NCI-H1105 treated with DMSO at 0.1 percent for 48 hours (cell line): ENCODE measurements at places on chromosomes 3 and 15.

- no peak for DNase-seq
Observed at GRCh38 chr3:124147946-124148345, 156.0 kb upstream of the ROPN1 start.

DNA sequence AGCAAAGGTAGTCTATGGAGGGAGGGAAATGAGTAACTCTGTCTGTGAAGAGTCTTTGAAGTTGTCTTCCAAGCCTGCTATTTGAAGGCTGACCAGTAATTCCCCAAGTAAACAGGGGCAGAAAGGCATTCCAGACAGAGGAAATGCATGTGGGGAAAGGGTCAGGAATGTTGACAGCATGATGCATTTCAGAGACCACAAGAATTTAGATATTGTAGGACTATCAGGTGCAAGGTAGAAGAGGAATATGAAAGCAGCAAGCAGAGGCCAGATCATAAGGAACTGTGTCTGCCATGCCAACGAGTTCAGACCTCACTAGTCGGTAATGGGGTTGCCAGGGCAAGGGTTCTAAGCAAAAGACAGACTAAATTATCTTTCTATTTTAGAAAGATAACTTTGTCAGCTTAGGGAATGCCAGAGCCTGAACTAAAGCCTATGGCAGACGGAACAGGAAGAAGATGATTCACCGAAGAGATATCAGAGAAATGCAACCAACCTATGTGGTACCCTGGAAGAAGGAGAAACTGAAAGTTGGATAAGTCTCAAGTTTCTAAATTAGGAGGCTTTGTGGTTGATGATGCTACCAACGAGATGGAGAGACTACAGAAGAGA lies 327.0 kb upstream of the RORA start:
- no peak for DNase-seq

DNA sequence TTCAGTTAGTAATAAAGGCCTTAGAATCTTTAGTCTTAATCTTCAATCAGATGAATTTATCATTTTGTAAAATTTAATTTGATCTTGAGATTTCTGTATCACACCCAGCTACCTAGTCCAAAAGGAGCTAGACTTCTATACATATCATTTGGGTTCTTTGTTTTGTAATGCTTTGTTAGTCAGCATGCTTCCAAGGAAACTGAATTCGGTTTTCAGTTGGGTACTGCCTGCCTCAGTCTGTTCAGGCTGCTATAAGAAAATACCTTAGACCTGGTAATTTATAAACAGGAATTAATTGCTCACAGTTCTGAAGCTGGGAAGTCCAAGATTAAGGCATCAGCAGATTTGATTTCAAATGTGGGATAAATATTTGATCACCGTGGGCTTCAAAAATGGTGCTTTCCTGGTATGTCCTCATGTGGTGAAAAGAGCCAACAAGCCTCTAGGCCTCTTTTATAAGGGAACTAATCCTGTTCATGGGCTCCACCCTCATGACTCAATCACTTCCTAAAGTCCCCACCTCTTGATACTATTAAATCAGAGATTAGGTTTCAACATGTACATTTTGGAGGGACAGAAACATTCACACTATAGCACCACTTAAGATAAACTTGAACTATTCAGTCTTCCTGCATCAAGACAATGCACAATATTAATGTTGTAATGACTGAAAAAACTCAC lies 800.7 kb downstream of the NAALADL2 start:
- DNase-seq: no peak

- DNase-seq: no peak
Observed at GRCh38 chr15:48657950-48658591, 12.6 kb upstream of the FBN1 start.

DNA sequence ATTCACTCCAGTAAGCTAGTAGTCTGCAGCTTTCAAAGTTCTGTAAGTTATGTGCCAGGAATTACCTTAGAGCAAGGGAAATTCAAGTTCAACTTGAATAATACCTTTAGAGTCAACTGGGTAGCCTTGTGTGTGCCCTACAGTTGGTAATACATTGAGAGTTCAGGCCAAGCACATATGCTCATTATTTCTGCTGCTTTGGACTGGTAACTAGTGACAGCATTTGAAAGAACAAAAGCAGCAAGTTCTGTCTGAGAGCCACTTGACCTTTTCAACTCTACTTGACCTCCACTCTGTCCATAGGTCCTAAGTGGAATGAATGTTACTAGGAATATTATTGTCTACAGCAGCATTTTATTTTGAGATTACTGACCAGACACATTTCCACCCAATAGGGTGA lies 723.5 kb downstream of the NLGN1 start:
- no peak for DNase-seq

DNA sequence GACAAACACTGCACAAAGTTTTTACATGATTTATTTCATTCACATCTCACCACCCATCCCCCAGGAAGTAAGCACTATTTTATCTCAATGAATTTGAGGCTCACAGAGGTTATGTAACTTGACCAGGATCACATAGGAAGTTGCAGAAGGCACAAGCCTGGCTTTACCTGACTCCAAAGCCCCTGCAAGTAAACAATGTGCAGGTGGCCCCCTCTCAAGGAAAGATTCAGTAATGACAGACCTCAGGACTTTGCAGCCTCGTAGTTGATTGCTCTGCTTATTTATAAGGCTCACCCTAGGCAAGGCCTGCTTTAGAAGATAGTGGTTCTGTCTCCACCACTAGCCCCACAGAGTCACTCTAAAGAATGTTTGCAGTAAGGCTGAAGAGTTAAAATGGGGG lies 79.8 kb upstream of the MDFIC2 start:
- DNase-seq: no peak

- DNase-seq: no peak
Observed at GRCh38 chr3:147371771-147372340, 34.5 kb downstream of the ZIC4 start.

GRCh38 chr15:68313501-68314410 lies 36.2 kb downstream of the FEM1B start:
- no peak for DNase-seq

GRCh38 chr15:64017591-64018163 lies 28.6 kb downstream of the DAPK2 start:
- DNase-seq: no peak

- no peak for DNase-seq
Observed at GRCh38 chr3:15456321-15456720, 28.9 kb downstream of the EAF1 start.

- no peak for DNase-seq
Observed at GRCh38 chr15:80554560-80554959, 140.6 kb upstream of the ABHD17C start.

- DNase-seq: no peak
Observed at GRCh38 chr3:11001658-11002021, 9.1 kb downstream of the SLC6A1 start.

GRCh38 chr3:168981396-168981795 lies 682.1 kb downstream of the MECOM start:
- no peak for DNase-seq

DNA sequence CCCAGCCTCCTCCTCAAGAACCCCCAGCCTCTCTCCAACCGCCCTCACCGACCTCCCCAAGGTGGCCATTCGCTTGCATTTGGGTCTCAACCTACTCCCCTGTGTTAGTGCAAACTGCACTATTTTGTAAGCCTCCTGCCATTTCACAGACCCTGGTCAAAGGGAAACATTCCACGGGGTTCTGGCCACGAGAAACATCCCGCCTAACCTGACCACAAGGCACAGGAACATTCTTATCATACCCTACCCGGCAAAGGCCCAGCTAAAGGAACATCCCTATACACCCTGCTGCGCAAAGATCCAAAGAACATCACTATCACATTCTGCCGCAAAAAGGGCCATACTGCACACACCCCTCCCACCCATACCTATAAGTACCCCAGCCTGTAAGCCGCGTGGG lies 22.9 kb downstream of the RPSA start:
- DNase-seq: no peak

- DNase-seq: no peak
Observed at GRCh38 chr3:152051501-152052404, 178.3 kb downstream of the SUCNR1 start.

DNA sequence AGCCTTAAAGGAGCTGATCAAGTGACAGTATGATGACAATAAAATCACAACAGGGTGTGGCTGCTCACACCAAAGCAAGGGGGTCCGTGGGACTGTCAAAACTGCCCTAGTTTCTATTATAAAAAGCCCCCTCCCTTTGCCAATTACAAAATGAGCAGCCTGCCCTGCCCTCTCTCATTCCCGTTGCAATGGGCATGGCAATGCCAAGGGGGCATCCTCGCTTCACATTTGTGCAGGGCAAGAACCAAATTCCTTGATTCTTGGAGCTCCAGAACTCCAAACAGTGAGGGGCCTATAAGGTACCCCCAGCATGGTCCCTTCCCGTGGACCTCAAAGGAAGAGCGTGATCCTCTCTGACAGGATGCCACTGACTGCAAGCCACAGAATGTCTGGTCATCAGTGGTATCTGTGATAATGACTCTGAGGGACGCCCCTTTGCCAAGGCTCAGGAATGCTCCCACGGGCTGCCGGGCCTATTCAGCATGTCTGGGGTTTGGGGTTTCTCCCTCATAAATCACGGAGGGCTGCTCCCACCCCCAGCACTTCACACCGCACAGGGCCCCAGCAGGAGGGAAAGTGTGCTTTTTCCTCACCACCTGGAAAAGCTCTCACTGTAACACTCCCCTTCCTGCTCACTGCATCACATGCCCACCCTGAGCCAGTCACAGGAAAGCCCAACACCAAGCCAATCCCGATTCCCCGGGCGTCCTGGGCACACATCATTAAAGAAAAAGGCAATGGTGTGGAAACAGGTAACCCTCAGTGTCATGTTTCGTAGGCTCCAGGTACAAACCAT lies 105.1 kb upstream of the TRPM1 start:
- no peak for DNase-seq

DNA sequence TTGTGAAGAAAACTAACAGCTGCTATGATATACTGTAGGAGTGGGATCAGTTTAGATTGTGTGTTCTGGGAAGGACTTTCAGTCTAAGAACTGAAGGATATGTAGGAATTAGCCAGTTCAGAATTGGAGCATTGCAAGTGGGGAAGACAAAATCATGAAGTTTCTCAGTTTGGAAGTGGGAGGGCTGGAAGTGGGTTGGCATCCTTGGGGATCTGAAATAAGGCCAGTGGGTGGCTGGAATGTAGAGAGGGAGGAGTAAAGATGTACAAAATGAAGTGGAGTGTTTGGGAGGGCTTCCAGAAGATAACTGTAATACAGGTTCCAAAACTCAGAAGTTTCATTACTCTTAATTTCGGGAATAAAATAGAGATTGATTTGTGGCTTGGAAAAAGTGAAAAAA lies 17.2 kb downstream of the SEC22A start:
- no peak for DNase-seq

DNA sequence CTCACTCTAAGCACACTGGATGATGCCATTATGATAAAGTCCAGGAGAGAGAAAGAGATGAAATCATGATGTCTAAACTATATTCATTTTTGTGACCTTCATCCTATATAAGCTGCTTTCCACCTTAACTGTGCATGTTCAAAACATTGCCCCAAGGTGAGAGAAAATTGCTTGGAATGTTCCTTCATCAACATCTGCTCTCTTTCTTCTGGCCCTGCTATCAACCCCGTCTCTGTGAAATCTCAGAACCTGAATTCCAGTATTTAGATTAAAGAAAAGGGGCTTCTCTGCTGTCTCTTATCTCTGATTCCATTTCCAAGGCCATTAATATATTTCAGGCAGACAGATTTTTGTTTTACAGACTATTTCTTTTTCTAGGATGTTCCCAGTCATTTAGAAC lies 47.3 kb upstream of the PHLDB2 start:
- DNase-seq: no peak

- DNase-seq: no peak
Observed at GRCh38 chr3:43005253-43005652, 26.1 kb downstream of the GASK1A start.

- peak; percentile 66 for DNase-seq
Observed at GRCh38 chr3:52311576-52312119, 4.5 kb upstream of the DNAH1 start.

DNA sequence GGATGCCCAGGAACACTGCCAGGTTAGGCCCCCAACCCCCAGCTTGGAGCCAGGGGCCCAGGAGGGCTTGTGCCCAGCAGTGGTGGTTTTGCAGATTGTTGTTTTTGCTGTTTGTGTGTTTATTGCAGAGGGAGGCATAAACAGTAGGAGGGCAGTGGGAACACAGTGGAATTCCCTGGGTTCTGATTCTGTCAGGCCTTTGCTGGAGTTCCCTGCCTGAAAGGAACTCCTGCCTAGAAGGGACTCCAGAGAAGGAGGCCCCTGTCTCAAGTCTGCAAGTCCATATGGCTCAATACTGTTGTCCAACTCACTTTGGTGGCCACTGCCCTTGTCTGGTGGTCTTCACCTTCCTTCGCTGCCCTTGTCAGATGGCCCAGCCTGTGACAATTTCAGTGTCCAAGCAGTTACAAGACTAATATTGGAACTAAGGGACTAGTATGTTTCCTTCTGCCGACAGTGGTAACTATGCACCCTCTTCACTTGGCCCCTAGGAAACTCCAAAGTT lies 47.4 kb upstream of the RAB6B start:
- no peak for DNase-seq

- DNase-seq: no peak
Observed at GRCh38 chr15:73988445-73988969, 3.6 kb downstream of the STOML1 start.

DNA sequence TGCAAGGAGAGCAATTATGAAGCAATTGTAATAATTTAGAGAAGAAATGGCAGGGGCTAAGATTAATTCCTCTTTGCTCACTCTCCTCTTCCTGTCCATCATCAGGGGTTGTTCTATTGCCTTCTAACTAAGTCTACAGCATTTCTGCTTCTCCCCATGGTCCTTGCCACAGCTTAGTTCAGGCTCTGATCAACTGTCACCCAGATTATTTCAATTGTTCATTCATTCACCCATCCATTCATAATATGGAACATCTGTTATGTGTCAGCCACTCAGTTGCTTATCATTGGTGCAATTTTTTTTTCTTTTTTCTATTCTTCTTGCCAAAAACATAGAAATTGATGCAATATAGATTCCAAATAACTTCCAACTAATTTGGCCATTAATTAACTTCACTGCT lies 93.2 kb downstream of the CD47 start:
- no peak for DNase-seq

DNA sequence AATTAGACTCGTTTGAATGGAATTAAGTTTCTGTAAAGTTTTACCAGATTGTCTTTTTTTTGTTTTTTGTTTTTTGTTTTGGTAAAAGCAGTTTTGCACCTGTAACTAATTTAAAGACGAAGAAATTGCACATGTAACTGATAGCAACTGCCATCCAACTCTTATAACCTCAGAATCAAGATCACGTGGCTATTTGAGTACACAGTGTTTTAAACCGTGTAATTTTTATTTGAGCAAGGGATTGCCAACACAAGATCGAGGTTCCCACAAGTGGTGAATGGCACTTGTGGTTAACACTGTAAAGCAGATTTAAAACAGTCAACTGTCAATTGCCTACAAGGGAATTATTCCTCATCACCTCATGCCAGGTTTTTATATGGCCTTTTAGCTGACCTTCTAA lies 67.3 kb downstream of the PPARG start:
- no peak for DNase-seq
